ENCODE measurements at places on chromosomes 13 and 19.

- ATAC-seq = no peak
These were observed 90.7 kb downstream of the RGCC start for GRCh38 chr13:41548031-41548430.

GRCh38 chr19:13008926-13009787 lies 13.9 kb downstream of the NFIX start:
- ATAC-seq = no peak

- no peak for ATAC-seq
These were observed 25.4 kb downstream of the VWA8 start for GRCh38 chr13:41935501-41935900.

GRCh38 chr13:48112896-48113755 lies 18.2 kb upstream of the MED4 start:
- peak; percentile 48 for ATAC-seq

GRCh38 chr13:79393564-79394249 lies 12.3 kb downstream of the RBM26 start:
- ATAC-seq = peak; percentile 6

DNA sequence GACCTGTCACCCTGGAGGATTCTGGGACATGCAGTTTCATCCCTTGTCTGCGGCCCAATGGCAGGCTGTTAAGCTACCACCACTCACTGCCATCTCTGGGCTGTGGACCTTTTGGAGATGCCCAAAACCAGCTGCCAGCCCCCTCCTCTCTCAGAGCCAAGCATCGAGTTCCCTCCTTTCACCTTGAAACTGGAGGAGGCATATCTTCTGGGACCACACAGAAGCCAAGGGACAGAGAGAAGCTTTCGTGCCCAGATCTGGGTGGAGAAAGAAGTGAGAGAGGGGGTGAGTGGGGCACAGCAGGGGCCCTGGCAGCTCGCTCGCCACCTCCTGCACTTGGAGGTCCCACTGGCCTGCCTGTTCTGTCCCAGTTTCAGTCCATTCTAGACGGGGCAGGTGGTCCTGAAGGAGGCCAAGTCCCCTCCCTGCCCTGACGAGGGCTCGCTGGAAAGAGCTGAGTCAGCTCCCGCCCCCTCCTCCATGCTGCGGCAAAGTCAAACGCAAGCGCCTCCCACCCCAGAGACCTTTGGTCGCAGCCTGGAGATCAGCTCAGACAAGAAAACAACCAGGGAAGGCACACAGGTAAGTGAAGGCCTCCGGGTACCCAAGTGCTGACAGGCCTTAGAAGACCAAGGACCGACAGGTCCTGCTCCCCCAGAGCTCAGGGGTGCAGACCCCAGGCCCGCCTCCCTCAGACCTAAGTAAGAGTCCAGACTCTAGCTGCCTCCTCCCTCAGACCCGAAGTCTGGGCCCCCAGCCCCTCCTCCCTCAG lies 3.8 kb downstream of the BCAT2 start:
- ATAC-seq = no peak

DNA sequence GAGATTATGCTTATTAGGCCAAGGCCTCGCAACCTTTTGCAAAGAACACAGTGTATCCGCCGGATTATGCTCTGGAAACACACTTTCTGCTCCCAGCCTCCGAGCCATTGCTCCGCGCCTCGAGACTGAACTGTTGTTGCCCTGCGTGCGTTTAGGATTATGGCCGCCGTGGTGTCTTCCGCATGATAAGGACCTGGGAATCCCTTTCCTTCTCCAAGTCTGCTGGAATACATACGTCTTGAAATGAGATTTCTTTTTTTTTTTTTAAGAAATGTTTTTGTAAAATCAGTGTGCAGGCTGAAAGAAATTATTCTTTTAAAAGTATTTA lies 89.8 kb upstream of the SOX1 start:
- no peak for ATAC-seq

- no peak for ATAC-seq
These were observed 16.8 kb downstream of the POLR1D start for GRCh38 chr13:27638521-27638920.
